CD4-positive, alpha-beta T cell treated with Interleukin-21 for 1 hour (primary cell): ENCODE measurements at places on chromosomes 1 and 21.
A peak's percentile ranks its signal among the peaks of the same experiment; 100 is the strongest.

GRCh38 chr1:186033847-186034271 is 299.7 kb downstream of the HMCN1 start:
- no peak for DNase-seq

DNA sequence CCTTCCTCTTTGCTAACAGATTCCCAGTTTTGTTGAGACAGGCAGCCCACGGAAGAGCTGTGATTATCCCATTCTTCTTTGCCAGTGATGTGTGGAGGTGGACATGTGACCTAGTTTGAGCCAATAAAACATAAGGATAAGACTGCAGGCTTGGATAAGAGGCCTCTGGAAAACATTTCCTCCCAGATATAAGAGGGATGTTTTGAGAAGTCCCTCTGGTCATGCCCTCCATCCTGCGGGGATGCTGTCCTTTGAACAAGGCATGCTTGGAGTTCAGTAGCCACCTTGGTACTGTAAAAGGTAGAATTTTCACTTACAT is 155.7 kb downstream of the TM2D1 start:
- no peak for DNase-seq

DNA sequence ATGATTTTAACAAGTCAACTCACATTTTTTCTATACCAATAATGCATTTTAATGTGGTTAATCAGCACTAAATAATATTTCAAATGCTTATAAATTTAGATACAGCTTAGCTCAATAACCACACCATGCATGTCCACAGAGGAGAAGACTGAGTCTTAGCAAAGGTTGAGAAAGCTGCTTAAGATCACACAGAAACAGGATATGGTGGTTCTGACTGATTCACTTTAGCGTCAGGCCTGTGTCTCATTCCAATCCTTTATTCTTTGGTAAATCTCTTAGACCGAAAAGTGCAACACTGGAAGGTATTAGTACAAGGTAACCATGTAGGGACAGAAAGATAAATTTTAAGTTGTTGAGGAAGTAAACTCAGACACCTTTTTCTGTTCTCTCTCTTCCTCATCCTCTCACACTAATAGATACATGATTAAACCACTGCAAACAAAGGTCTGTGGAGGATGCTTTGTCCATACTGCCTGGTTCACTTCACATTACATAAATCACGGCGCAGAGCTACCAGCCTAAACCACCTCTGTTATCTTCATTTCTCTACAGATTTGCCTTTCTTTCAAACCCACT is 139.0 kb downstream of the DPYD start:
- DNase-seq, result no peak

- DNase-seq, result no peak
Measured at GRCh38 chr1:68047659-68048026, 2.8 kb downstream of the DIRAS3 start.

- DNase-seq, result no peak
Measured at GRCh38 chr1:31576201-31576669, at the start of gene TINAGL1. TINAGL1 (plus strand) TSS chr1:31576515; CDS start chr1:31577149, 634 bp downstream.

- DNase-seq, result no peak
Measured at GRCh38 chr1:92975551-92976232, 14.4 kb upstream of the DIPK1A start.

- peak; percentile 44 for DNase-seq
Measured at GRCh38 chr1:63327417-63328054, 5.2 kb downstream of the FOXD3 start.

DNA sequence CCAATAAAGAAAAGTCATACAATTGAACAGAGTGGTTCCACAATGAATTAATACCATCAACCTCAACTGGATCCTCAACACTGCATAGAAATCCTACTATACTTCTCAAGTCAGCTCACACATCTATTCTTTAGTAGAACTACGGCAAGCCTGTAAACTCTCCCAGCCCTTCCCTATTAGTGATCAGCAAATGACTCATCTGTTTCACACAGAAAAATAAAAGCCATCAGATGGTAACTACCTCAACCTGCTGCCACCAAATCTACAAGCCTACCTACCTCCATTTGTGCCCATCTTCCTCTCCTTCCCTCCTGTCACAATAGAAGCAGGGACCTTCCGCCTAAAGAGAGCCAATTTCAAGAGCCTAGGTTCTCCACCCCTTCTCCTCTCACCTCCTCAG is 63.6 kb downstream of the DMAP1 start:
- no peak for DNase-seq

DNA sequence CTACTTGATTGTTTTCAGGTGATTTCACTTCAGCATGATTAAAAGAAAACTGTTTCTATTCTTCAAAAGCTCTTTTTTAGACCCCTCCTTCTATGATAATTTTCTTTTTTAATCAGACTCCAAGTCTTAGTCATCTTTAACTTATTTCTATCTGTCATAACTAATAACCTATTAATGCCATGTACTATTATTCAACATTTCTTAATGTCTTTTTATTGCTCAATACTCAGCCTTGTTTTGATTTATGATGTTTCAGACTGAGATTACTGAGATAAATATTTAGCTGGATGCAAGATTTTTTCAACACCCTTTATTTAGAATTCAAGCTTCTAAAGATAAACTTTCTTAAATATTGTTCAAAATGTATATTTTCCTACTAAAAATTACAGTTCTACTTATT is 53.6 kb downstream of the ATP6V1G3 start:
- DNase-seq, result no peak

DNA sequence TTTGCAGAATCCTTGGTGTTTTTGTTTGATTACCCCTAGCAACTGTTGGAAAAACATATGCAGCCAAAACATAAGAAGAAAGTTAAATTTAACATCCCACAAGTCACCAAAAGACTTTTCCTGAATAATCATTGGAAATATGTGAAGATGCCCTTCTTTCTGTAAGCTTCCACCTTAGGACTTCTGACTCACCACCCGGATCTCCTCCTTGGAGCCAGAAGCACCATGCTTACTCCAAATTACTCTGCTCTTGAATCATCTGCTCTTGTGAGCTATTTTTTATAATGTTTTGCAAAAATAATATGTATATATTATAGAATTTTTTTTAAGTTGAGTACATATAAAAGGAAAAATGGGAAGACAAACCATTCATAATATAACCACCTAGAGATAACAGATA is 391.7 kb downstream of the KCTD3 start:
- DNase-seq, result no peak

GRCh38 chr1:41806472-41807155 is 112.1 kb downstream of the HIVEP3 start:
- DNase-seq, result peak; percentile 55

- DNase-seq, result no peak
Measured at GRCh38 chr1:51736702-51737101, 119.8 kb downstream of the OSBPL9 start.

DNA sequence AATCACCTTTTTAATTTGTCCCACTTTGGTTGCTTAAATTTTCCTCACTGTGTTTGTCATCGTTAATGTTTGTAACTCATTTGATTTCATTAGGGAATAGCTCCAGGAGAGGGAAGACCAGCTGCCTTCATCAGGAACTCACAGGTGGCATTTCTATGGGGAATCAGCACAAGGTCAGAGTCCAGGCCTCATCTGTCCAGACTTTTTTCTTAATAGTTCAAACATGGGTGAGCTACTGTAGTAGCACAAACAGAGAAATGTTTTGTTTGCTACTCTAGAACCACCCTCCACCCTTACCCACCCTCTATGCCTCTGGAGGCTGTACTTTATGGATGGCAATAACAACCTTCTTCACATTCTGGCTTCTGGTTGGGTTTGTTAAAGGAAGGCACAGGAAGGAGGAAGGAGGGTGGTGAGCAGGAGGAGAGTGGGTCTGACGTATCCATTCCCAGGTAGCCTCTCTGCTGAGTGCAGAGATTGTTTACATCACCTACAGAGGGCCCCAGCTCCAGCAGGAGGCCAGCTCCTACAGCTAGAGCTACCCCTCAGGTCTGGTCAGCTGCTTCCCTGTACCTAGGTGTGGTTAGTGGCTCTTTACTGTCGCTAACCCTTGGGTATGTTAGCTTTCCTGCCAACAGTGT is 8.1 kb upstream of the TEDDM1 start:
- no peak for DNase-seq

DNA sequence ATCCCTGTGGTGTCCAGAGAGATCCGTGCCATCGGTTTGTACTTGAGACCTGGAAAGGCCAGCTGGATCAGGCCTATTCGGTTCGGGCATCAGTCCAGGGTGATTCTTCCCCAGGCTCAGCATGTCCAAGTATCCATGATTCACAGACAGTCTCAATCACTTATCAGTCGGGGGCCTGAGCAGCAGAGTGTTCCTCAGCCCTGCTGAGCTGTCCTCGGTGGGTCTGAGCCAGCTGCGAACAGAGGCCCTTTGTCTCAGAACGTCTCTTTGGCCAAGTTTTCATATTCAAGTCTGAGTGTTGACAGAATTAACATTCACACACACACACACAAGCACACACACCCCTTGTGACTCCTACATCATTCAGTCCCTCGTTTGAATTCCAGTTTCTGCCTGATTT is 33.4 kb upstream of the OSBPL9 start:
- no peak for DNase-seq

DNA sequence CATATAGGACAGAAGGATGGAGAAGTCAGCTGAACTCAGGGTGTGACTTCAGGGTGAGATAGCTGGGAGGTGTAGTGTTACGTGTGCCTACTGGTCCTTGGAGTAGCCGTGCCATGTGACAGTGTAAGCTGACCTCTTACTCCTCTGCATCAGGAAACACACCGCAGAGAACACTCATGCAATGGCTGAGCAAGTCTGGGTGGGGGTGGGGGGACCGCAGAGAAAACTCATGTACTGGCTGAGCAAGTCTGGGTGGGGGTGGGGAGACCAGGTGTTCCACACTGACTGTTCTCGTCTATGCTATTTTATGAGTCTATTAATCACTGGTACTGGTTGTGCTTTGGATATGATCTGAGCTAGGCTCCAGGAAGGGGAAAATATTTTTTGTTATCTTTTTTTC is 233.1 kb downstream of the PAPPA2 start:
- DNase-seq, result no peak

DNA sequence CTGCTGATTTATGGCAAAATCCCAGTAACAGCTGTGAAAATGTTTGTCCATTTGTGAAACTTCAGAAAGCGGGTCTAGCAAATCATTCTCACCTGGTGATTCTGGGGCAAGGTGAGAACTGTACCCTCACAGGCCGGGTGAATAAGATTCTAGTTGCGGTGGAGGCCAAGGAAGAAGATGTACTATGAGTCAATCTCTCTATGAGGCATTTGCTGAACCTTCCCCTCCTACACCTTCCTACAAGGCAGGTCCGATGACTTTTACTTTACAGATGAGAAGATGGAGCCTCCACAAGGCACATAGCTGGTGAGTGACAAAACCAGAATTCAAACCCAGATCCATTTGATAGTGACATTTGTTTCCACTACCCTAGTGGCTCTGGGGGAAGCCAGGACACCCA is 72.7 kb downstream of the BACH1 start:
- DNase-seq, result no peak

DNA sequence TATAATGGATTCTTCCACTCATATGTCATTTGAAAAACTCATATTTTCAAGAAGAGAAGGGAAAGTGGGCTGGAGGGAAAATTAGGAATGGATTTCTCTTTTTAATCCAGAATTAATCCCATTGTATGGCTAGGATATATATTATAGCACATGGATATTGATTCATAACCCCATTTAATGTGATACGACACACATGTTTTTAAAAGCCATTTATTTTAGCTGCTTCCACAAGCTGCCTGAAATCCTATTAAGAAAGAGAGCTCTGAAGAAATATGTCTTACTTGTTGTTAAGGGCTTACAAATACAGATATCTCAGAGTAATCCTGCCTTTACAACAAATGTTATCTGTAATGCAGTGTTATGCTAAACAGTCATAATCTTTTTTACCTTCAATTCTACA is 598.6 kb downstream of the AMY1C start:
- no peak for DNase-seq

DNA sequence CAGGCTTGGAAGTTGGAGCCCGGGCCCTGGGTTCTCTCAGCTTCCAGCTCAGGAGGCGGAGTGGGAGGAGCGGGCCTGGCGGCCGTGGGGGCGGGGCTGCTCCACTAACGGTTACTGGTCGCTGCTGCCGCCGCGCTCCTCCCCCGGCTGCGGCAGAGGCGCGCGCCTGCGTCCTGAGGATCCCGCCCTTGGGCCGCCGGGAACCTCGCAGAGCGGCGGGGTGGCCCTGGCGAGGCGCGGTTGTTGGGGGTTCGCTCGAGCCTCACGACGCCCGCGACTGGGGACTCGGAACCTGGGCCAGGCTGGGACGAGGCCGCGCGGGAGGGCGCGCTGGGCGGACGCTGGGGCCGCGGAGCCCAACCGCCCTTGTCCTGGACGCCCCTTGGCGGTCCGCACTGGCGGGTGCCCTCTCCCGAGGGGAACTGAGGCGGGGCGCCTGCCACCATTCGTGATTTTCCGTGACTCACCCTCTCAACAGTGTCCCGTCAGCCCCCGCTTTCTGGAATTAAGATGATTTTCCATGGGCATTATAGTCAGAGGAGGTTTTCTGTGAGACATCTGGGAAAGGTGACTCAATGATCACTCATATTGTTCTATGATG is 34.1 kb downstream of the OR2G3 start:
- DNase-seq, result peak; percentile 23

GRCh38 chr1:20586953-20587660 is 1.8 kb upstream of the CDA start:
- DNase-seq, result no peak

DNA sequence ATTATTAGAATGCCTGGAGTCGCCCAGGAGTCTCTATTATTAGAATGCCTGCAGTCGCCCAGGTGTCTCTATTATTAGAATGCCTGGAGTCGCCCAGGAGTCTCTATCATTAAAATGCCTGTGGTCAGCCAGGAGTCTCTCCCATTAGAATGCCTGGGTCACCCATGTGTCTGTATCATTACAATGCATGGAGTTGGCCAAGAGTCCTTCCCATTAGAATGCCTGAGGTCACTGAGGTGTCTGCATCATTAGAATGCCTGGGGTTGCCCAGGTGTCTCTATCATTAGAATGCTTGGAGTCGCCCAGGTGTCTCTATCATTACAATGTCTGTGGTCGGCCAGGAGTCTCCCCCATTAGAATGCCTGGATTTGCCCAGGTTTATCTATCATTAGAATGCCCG is 66.9 kb downstream of the RNF187 start:
- DNase-seq, result no peak

GRCh38 chr1:46065405-46065804 is 67.0 kb downstream of the PIK3R3 start:
- peak; percentile 54 for DNase-seq

DNA sequence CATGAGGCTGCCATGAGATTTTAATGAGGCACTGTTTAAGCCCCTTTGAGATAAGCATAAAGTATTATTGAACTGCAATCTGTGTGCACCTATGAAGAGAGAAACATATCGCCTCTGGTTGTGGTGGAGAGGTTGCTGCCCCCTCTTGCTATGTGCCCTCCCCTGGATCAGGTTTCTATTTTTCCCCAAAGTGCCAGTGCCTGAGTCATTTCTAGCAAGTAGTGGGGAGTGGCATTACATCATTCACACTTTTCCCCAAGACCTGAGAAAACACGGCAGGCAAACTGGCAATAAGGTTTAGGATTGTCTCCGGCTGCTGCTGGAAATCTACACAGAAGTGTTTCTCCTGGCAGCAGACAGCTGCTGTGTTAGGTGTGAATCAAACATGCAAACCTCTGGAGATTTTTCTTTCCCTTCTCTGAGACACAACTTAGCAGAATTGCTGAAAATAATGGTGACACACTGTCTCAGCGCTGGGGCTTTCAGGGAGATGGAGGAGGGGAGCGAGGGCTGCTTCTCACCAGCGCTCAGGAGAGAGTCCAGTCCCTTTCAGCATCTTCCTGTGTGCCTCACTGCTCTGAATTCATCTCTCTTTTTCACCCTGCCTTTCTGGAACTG is 13.7 kb upstream of the RGS16 start:
- DNase-seq, result no peak

- no peak for DNase-seq
Measured at GRCh38 chr1:64940025-64940424, 26.3 kb downstream of the JAK1 start.
